ENCODE measurements at places on chromosomes 13 and 19.

DNA sequence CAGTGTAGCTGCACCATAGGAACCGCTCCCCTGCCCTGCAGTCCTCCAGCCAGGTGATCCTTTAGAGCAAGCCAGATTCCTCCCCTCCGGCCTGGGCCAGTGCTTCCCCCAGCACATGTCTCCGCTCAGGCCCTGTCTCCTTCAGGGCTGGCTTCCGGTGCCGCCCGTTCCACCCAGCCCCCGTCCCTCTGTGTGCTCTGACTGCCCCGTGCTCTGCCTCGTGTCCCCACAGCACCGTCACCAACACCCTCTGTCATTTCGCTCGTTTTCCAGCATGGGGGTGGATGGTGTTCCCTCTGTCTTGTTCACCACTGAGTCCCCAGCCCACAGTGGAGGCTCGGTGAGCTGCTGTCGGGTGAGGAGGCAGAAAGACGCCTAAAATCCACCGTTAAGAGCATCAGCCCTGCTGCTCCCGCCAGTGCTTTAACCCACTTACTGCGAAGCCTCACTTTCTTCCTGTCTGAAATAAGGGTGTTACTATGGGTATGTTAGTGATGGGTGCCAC, 54.5 kb downstream of the TSSK6 start:
- peak; percentile 52 for DNase-seq

DNA sequence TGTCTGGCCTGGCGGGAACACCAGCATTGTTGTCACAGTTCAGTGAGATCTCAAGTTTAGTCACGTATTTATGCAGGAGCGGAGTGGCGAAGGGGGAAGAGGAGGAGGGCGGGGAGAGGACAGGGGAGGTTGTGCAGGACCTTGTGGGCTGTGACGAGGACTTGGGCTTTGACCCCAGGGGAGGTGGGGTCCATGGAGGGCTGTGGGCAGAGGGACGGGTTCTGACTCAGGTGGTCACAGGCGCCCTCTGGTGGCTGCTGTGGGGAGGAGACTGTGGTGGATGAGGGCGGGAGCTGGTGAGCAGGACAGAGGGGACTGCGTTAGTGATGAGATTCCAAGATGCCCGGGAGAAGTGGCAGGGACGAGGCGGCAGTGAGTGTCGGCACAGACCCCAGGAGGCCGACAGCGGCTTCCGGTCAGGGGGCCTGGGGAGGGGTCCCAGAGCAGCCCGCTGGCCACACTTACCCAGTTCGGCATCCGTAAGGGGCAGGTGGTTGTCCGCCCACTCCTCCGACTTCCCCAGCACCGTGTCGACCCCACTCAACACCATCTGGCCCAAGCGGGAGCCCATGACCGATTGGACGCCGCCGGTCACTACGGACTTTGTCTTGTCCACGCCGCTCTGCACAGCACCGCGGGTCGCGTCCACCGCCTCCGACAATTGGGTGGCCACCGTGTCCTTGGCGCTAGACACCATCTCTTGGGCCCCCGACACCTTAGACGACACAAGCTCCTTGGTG, 15.7 kb downstream of the PLIN3 start:
- DNase-seq = peak; percentile 79

GRCh38 chr13:100502446-100502845, 86.1 kb downstream of the GGACT start:
- no peak for DNase-seq

DNA sequence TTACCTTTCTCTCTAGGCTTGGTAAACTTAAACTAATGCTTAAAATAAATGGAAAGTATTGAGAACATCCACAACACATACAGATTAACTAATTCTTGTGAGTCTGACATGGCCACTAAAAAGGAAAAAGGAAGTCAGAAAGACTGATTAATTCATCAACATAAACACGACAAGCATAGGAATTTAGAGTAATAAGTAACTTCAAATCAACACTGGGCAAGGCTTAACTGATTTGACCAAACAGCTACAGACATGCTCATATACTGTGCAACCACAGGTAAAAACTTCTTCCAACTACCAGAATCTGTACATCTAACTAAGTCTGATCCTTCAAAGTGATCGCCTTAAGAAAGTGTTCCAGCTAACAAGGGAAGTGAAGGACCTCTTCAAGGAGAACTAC, 20.5 kb downstream of the UGGT2 start:
- no peak for DNase-seq

DNA sequence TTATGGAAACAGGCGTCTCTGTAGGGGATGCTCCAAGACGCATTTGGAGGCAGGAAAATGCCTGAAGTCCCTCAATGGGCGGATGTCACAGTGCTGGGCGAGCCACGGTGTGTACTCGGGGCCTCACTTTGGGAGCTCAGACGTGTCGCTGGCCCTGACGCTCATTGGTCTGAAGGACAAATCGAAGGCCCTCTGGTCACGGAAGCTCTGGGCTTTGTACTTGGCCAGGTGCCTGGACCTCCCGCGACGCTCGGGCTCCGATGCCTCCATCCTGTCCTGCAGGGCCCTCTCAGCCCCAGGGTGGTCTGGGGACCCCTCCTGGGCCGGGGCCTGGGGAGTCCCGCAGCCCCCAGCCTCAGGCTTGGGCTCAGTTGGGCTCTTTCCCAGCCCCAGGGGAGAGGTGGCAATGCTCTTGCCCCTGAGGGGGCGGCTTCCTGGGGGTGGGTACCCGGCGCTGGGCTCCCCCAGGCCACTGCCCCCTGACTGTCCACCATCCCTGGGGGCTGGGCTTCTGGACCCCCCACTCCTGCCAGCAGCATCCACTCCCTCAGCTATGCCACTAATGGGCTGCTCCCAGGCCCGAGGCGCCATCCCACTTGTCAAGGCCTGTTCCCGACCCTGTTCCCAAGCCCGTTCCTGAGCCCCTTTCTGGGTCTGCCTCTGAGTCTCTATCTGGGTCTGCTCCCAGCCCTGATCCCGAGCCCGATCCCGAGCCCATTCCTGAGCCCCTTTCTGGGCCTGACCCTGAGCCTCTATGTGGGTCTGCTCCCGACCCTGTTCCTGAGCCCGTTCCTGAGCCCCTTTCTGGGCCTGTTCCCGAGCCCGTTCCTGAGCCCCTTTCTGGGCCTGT, 39.5 kb upstream of the GRTP1 start:
- no peak for DNase-seq

GRCh38 chr13:72534951-72535640, 192.3 kb downstream of the MZT1 start:
- DNase-seq = no peak

- no peak for DNase-seq
These were observed 7.8 kb downstream of the TMIGD2 start for GRCh38 chr19:4294389-4294788.

- no peak for DNase-seq
These were observed 4.5 kb upstream of the ARHGAP45 start for GRCh38 chr19:1062387-1063029.

Data from erythroblast (primary cell).